ENCODE measurements at places on chromosomes 11 and 22.

DNA sequence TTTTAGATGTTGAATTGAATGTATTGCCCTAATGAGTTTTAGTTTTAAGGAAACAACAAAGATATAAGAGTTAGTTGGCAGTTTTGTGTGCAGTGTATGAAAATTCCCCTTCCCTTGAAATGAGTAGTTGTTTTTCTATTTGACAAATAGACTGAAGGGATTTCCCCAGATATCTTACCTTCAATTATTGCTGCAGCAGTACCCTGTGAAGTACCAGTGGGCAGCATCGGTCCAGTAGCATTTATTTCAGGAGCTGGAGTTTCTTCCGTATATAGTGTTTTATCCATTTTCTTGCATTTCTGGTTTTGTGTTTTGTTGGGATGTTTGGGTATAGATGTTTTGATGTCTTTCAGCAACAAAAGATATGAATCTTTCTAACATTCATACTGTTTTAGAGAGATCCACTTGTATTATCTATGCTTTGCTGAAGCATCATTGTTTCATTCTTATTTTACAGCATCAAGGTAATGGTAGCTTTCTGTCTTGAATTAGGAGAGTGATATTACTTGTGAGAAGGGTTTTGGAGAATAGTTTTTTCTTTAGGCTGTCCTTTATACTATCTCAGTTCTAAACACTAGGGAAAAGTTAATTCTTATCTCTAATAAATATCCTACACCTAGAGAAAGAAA is 7.4 kb downstream of the KMT2A start:
- no peak for DNase-seq

- peak; percentile 15 for DNase-seq
Measured at GRCh38 chr11:445765-446588, 4.1 kb upstream of the PTDSS2 start.

DNA sequence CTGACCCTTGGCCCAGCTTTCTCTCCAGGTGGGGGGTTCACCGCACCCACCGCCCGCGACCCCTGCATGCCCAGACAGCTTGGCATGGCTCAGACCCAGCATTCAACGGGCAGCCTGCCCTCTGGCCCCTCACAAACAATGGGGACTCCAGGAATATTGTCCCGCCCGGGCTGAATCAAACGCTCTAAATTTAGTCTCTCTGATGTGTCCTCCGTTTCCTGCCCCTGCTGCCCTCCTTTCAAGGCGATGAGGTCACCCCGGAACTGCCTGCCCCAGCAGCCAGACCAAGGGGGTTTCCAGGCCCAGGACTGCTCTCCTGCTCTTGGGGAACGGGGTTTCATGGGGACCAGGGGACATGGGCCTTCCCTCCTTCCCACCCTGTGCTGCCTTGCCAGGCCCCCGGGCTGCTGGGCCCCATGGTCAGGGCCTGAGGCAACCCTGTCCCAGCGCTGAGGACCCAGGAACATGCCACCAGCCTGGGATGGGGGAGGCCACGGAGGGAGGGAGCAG is 10.1 kb upstream of the PDGFB start:
- no peak for DNase-seq

DNA sequence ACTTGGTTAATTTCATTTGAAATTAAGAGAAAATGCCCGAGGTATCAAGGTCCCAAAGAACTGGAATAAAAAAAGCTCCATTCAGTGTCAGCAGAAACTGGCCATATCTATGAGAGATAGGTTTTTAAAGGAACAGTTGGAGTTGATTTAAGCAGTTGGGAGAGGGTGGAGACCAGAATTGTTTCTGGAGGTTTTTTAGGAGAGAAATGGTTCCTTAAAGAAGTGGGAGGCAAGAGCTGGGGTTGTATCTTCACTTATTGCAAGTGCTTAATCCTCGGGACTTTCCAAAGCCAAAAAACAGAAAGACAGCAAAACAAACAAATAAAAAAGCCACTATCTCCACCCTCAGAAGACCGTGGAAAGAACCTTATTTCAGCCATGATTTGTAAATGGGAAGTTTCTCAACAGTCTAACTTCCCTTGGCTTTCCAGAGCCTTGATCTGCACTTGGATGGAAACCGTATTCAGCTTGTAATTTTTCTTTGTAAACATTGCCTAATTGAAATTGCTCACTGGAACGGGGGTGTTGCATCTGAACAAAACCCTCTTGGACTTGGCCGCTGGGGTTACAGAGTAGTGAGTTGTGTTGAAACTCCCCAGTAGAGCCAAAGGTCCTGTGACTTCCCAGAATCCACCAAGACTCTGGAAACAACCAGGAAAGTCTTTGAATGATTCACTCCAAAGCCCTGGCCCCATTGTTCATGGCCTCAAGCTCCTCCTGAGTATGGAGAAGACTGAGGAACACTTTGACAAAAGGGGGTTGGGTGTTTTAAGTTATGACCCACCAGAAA is 115.6 kb downstream of the SLC1A2 start:
- no peak for DNase-seq

DNA sequence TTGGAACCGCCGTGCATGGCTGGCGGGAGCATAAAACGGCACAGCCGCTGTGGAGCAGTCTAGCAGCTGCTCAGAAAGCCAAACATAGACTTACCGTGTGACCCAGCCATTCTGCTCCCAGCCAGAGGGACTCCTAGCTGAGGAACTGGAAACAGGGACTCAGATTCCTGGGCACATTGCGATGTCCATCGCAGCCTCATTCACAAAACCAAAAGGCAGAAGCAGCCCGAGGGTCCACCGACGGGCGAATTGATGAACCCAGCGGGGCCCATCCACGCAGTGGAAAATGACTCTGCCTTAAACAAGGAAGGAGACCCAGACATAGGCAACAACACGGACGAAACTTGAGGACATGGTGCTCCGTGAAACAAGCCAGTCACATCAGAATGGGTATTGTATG is 5.7 kb upstream of the MUC5B start:
- no peak for DNase-seq

GRCh38 chr11:78168539-78169477 is 19.6 kb downstream of the KCTD21 start:
- DNase-seq: no peak

- DNase-seq: no peak
Measured at GRCh38 chr11:19715373-19715772, 2.7 kb downstream of the NAV2 start.

- DNase-seq: no peak
Measured at GRCh38 chr22:40567106-40567505, 69.4 kb downstream of the MRTFA start.

GRCh38 chr22:46240506-46240905 is 9.6 kb downstream of the CDPF1 start:
- DNase-seq: no peak

DNA sequence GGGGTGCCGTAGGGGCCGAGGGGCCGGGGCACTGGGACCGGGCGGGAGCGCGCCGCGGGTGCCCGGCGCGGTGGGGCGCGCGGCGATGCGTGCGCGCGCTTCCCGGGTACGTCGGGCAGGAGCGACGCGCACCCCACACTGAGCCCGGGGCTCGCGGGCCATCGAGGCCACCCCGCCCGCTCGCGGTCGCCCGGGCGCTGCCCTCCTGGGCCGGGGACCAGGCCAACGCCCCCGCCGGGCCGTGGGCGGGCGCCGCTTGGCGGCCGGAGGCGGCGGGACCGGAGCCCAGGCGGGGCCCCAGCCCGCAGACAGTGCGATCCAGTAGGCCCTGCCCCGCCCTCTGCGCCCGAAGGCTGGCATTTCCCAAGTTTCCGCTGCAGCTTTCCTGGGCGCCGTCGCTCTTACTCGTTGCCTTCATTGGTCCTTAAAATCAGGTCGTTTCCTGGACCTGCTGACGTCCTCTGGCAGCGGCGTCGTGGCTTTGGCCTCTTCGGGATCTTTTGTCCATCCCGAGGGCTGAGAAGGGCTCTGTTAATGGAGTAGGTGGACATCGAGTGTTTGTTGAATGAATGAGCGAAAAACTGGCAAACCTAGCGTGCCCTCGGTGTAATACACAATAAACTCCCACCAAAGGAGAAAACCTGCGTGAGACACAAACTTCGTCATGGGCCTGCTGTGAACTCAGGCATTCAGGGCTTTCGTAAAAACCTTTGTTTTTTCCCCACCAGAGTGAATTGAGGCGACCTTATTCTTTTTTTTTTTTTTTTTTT is 638 bp downstream of the PARVA start:
- DNase-seq: no peak

- DNase-seq: no peak
Measured at GRCh38 chr11:36451681-36452080, 58.4 kb downstream of the TRAF6 start.

DNA sequence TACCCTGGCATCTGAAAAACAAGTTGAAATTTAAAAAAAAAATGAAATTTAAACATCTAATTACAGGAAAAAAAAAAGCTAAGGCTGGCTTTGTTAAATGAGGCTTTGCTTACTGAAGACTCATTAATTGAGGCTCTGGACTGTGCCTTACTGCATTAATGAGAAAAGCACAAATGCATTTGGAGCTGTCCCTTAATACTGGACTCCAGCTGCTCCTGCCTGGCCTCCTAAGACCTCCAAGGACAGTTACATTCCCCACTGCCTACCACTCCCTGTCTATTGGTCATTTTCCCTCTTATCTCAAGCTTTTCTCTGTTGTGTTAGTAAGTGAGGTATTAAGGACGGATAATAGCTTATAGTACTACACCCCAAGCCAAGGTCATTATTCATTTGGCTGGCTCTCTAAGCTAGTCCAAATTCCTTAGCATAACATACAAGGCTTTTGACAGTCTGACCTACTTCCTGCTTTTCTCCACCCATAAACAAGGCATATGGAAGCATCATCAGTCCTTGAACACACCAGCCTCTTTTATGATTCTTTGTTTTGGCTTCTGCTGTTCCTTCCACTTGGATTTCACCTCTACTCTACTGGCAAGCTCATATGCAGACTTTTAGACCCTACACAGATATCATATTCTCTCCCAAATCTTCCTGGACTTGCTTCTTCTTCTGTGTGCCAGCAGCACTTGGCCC is 62.5 kb downstream of the USP35 start:
- DNase-seq: no peak

DNA sequence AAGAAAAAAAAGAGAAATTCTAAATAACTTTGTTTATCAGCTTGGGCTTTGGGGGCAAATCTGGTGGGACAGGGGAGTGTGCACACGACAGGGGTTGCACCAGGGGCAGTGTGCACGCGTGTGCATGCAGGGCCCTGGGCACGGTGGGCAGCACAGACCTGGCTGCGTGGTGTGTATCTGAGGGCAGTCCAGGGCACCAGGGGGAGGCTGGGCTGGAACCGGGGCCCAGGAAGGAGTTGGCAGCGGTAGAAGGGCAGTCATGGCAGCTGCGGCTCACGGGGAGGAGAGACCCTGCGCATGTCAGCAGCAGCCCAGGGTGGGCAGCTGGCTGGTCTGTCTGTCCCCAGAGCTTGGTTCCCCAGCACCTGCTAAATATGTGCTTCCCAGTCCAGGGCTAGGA is 4.3 kb downstream of the KRTAP5-5 start:
- DNase-seq: no peak

DNA sequence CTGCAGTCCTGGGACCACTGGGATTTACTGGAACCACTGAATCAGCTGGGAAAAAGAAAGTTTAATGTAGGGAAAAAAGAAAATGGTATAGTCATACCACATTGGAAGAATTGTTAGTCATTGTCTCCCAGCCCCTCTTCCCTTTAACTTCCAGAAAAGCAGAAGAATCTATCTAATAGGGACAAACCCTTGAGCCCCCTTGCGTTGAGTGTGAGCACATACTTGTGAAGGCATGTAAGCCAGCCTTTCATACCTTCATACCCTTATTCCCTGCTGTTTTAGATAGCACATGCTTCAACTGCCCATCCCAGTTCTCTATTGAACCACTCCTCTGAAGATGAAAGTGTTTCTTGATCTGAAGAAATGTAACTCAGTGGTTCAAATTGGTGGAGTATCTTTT is 6.6 kb downstream of the TREH start:
- DNase-seq: peak; percentile 40

DNA sequence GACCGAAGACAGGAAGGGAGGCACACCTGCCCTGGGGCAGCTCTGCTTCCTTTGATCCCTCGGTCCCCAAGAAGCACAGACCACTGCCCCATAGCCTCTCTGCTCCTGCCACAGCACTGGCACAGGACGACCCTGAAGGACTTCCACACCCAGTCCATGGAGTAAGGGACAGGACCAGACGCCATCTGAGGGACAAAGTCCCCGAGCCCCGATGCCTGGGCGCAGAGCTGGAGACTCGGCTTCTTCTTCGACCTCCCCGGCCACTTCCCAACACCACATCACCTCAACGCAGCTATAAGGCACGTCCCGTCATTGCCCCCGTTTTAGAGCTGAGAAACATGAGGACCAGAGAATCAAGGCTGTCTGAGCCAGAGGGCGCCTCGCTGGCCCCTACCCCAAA is 310.5 kb downstream of the BRD1 start:
- no peak for DNase-seq

GRCh38 chr11:93481696-93482095 is 61.5 kb downstream of the SMCO4 start:
- no peak for DNase-seq

DNA sequence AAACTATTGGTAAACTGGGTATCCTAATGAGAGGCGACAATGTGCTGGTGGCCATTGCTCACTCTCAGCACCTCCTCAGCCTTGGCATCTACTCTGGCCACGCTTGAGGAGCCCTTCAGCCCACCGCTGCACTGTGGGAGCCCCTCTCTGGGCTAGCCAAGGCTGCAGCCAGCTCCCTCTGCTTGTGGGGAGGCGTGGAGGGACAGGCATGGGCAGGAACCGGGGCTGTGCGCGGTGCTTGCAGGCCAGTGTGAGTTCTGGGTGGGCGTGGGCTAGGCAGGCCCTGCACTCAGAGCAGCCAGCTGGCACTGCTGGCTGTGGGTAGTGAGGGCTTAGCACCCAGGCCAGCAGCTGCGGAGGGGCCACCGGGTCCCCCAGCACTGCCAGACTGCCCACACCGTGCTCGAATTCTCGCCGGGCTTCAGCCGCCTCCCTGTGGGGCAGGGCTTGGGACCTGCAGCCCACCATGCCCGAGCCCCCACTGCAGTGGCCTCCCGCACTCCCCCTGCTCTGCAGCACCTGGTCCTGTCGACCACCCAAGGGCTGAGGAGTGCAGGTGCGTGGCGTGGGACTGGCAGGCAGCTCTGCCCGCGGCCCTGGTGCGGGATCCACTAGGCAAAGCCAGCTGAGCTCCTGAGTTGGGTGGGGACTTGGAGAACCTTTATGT is 575.9 kb upstream of the ANO3 start:
- DNase-seq: no peak

GRCh38 chr11:34316347-34317035 is 41.3 kb downstream of the ABTB2 start:
- DNase-seq: no peak

DNA sequence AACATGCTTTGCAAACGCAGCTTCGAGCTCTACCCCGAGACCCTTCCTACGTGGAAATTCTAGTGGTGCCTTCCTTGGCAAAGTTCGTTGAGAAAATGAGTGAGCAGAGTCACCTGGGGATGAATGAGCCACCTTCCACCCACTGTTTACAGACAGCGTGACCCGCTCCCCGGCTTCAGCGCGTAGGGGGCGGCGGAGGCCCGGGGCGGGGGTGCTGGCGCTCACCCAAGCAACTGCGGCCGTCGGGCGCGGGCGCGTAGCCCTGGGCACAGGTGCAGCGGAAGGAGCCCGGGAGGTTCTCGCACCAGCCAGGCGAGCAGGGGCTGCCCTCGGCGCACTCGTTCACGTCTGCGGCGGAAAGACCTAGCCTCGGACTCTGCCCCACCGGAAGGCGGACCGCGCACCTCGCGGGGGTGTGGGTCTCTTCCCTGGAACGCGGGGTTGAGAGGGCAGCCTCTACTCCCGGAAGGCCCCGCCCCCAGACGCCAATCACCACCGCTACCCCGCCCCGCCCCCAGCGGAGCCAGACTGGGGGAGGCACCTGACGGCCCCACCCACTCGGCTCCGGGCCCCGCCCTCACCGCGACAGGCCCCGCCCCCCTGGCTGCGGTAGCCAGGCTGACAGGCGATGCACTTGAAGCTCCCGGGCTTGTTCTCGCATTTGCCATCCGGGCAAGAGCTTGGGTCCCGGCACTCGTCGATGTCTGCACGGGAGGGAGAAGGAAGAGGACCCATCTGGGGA is 11.8 kb downstream of the LTBP3 start:
- DNase-seq: peak; percentile 99

Measured in RPMI8226 (cell line).